T-cell (primary cell): ENCODE measurements at places on chromosomes 1 and 21. TPM values are rescaled to one million over a fixed set of nuclear protein-coding genes. Genes with fewer than 3 reads are reported as not detected.

The MYOM3 gene
- total RNA-seq, result not detected

DNA sequence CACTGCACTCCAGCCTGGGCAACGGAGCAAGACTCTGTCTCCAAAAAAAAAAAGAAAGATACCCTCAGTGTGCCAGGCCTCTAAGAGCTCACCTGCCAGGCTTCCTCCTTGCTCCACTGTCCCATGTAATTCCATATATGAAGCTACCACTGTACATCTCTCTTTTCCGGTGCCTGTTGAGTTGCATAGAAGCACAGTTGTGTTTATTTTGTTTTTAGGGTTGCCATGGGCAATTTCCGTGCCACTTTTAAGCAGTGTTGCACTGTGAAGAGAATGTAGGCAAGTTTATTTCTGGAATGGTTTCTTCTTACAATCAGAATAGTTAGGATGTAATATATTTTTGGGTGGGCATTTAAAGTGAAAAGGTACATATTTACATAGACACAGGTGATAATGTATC, 23.3 kb downstream of the MR1 start:
- DNase-seq, result no peak

DNA sequence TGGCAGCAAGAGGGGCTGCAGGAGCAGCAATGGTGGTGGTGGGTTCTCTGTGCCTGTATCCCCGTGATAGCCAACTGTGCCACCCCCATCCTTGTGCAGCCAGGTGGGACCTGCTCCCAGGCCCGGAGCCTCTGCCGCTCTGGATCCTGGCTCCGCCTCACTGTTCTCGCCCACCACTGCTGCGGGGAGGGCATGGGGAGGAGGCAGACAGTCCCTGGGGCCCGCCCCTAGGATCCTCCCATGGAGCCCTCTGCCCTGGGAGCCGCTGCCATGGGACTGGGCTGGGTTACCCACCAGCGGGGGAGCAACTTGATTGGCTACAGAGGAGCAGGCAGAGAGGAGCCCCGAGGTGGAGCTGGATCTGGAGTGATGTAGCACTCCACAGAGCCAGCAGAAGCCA, 31.6 kb downstream of the CD1D start:
- DNase-seq, result no peak

The C1orf210 gene
- not detected for total RNA-seq

DNA sequence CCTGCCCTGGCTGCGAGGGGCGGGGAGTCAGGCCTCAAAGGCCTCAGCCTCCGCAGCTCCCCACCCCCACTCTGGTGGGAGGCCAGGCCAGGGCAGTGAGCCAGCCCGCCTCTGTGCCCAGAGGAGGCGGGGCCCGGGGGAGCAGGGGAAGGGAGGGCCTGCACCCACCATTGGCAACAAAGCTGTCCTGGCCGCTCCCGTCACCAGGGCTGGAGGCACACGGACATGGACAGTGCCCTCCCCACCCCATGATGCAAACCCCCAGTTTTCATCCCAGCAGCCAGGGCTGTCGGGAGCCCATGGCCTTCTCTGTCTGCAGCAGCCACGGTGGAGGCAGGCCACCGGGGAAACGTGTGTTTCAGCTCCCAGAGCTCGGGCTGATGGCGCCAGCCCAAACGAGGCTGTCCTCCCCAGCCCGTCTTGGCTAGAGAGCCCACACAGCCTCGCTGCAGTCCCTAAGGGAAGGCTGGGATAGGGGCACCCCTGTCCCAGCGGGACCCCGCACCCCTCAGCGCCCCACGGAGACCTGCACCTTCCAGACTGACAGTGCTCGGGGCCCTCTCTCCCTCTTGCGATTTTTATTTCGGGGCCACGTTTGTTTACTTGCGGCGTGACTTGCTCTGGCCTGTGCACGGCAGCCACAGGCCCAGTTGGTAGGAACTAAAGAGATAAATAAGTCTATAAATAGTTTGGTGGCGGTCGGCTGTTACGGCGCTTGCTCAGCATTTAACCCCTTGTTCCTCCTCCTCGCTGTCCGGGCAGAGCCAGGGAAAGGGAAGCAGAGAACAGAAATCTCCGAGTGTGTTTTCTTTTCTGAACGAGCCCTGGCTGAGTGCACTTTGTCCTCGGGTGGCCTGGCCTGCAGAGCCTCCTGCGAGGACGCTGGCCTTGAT, 101.8 kb downstream of the PRDM16 start:
- DNase-seq, result no peak

GRCh38 chr1:70820396-70820795, 227.2 kb downstream of the PTGER3 start:
- DNase-seq, result no peak

GRCh38 chr1:232340446-232340845, 289.5 kb downstream of the SIPA1L2 start:
- DNase-seq, result no peak

The CLIC6 gene
- 0.55 TPM for total RNA-seq

The HES2 gene
- not detected for total RNA-seq

GRCh38 chr1:22918644-22919043, 54.0 kb downstream of the LACTBL1 start:
- no peak for DNase-seq

DNA sequence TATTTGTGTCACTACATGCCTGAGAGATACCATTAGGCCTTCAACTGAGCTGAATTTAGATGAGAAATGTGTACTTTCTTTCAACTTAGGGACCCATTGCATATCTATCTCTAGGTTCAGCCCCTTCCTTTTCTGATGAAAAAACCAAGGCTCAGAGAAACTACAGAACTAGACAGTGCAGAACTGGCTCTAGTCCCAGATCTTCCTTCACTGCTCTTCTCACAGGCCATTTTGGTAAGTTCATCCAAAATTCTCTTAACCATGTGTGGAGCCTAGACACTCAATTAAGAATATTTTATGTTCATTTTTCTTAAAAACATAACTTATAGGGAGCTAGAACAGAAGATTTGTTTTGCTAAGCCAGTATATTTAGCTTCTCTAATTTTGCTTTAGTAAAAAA, 128.9 kb downstream of the ASTN1 start:
- DNase-seq, result no peak

GRCh38 chr1:38826262-38826661, 33.3 kb downstream of the RRAGC start:
- DNase-seq, result no peak

The MYBPH gene
- total RNA-seq, result not detected

DNA sequence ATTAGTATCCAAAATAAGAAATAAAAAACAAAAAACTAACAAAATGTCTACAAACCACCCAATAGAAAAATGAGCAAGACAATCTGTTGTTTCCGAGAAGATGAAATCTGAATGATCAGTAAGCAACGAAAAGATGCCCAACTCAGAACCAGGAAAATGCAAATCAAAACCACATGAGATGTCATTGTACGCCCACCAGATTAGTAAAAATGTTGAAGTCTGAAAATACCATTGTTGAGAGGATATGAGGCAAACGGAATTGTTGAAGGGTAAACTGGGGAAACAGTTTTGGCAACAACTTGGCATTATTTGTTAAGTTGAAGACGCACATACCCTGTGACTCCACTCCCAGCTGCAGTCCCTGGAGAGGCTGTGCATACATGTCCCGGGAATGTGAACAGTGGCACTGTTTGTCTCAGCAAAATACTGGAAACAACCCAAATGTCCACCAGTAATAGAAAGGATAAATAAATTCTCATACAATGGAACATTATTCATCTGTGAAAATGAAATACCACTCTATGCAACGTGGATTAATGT, 10.6 kb downstream of the ZBTB17 start:
- DNase-seq, result no peak

DNA sequence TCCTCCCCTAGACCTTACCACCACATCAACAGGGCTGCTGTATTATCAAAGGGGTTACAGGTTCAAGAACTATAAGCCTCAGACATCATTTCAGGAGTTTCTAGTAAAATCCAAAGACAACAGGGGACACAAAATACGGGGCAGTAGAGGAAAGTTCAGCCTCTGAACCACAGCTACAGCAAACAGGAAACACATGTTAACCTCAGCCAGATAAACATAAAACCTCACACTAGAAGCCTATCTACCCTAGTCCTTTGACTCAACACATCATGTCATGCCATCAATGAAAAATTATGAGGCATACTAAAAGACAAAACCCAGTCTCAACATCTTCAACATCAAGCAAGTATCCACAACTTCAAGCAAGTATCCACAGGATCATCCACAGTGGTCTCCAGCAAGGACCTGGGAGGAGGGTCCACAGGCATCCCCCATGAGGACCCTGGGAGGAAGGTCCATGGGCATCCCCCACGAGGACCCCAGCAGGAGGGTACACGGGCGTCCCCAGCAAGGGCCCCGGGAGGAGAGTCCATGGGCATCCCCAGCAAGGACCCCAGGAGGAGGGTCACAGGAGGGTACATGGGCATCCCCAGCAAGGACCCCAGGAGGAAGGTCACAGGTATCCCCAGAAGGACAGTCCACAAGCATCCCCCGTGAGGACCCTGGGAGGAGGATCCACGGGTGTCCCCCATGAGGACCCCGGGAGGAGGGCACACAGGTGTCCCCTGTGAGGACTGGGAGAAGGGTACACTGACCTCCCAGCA, 440.0 kb downstream of the MATN1 start:
- no peak for DNase-seq

DNA sequence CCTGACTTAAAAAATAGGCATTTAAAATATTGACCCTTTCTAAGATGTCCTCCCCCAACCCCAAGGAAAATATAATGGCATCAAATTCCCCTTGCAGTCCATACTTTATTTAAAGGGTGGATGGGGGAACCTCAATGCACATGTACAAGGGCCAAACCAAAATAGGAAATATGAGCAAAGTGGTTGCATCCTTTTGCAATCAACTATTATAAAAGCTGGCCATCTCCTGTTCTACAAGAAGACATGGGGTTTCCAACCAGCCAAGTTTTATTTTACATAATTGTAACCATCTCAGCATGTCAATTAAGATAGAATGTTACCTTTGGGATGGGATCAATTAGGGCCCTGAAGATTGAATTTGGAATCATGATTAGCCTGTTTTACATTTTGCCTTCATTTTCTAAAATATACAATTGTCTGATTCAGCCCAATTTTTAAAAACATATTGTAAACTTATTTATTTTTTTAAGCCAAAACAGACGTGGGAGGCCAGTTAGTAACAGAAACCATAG, 146.7 kb upstream of the NFIA start:
- DNase-seq, result no peak

- DNase-seq, result no peak
These were observed 468.1 kb upstream of the PTBP2 start for GRCh38 chr1:96253246-96254035.

The LAMC1 gene
- total RNA-seq, result 2.1 TPM

GRCh38 chr1:152461544-152461943, 47.5 kb upstream of the CRNN start:
- peak; percentile 39 for DNase-seq

The LIN9 gene
- total RNA-seq, result 3.8 TPM

The APCS gene
- total RNA-seq, result not detected

DNA sequence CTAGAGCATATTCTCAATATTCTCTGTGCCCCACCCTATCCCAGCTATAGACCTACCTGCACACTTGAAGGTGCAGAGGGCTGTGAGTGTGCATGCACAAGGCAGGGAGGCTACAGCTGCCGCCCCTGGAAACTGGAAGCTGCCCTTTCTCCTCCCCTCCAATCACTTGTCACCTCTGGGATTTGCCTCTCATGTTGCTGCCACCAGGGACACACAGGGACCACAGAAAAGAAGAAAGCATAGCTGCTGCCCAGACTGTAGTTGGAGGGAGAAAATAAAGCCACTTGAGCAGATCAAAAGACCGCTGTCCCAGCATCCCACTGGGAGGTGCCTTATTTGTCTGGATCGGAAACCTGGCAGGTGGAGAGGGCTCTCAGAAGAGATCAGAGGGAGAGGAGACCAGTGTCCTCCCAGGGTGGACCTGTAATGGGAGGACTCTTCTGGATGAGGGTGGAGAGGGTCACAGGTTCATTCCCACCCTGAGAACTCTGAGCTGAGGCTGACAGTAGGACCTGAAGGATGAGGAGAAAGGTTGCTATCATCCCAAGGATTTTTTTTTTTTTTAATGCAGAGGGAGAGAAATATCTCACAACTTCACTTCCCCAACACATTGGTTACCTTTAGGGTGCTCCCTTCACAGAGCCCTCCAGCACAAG, 7.6 kb upstream of the INPP5B start:
- no peak for DNase-seq

- DNase-seq, result no peak
These were observed 17.2 kb downstream of the DRAXIN start for GRCh38 chr1:11708554-11709350.

The RIMKLA gene
- total RNA-seq, result 0.06 TPM

The ADAMTS5 gene
- not detected for total RNA-seq

GRCh38 chr1:109969146-109969829, 15.3 kb upstream of the AHCYL1 start:
- no peak for DNase-seq

- DNase-seq, result no peak
These were observed 93.5 kb downstream of the IER5 start for GRCh38 chr1:181181792-181182585.

GRCh38 chr1:3695326-3696217, 43.3 kb downstream of the TP73 start:
- DNase-seq, result peak; percentile 29

The CRNN gene
- total RNA-seq, result not detected

The SARS1 gene
- 106 TPM for total RNA-seq

DNA sequence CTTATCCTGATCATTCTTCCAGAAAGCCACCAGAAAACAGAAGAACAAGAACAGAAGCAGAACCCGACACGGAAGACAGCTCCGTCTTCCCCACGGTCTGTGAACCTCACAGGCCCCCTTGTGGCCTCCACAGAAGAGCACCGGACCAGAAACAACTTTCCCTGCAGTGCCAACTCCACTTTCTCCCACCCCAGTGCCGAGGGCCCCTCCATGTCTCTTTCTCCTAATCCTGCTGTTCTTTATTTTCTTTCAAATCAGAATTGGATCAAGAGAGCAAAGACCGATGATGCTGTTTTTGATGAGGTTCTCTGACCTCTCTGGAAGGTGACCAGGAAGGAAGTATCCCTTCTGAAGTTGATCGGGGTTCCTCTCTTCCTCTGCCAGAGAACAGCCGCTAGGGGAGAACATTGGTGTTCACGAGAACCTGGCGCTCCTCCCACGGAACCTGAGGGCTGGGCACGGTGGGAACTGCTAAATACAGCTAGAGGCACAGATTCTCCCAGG, 58.9 kb upstream of the CTTNBP2NL start:
- DNase-seq, result no peak

DNA sequence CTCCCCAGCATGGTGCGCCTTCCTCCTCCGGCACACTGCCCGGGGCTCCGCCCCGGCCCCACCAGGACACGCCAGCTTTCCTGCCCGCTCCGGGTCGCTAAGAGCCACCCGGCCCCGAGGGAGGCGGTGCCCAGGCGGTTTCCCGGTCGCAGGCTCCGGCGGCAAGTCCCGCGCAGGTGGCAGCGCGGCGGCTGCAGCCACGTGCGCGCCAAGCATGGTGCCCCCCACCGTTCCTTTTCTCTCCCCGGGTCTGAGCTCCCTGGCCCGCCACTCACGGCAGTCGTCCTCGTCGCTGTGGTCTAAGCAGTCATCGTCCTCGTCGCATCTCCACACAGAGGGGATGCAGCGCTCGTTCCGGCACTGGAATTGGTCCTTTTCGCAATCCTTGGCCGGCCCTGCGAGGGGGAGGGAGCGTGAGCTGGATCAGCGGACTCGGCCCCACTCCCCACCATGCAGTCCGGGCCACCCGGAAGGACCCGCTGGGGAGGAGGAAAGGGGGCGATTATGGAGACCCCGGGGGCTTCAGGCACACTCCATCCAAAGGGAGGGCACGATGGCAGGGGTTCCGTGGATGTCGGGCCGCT, 1.2 kb downstream of the LRP8 start:
- DNase-seq, result no peak

- no peak for DNase-seq
These were observed 26.3 kb downstream of the KCNK1 start for GRCh38 chr1:233640179-233640578.
